ENCODE measurements at places on chromosomes 12 and 14.

DNA sequence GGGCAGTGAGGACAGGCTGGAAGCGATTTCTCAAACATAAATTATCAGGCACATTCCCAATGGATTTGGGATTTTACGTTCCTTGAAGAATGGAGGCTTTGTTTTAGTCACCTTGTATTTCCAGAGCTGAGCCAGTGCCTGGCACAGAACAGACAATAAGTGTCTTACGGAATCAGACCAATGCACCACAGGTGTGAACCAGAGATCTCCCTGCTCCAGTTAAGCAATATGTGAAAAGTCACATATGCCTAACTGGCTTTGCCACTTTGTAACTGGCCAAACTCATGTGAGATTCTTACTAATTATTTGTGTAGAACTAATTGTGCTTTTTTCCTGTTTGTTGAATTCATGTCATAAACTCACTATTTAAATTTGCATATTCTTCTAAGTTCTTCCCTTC is 130.4 kb downstream of the KCNH5 start:
- DNase-seq, result no peak

GRCh38 chr12:78385541-78385940 is 479.0 kb upstream of the SYT1 start:
- no peak for DNase-seq

DNA sequence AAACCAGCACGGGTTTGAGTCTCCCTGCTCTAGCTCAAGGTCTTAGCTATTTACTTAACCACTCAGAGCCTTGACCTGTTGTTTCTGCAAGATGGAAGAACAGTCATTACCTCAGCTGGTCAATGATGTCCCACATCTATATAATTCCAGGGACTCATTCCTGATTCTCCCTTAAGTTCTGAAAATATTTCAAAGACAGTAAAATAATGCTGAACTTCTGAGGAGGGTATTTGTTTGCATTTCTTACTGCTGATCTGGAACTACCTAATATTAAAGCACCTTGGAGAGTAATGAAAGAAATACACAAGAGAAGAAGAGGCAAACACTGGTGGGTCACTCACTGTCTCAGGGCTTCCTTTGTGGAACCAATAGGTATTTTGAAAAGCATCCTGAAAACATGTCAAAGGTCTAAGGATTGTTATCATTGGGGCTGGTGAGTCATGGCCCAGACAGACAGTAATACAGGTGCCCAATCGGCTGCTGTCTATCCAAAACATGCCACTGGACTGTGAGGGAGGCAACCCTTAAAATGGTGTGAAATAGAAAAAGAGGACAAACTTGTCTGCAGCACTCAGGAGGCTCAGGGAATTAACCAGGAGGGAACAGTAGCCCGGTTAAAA is 88.7 kb upstream of the EGLN3 start:
- no peak for DNase-seq

- no peak for DNase-seq
Measured at GRCh38 chr12:21677622-21678277, 20.1 kb upstream of the LDHB start.

DNA sequence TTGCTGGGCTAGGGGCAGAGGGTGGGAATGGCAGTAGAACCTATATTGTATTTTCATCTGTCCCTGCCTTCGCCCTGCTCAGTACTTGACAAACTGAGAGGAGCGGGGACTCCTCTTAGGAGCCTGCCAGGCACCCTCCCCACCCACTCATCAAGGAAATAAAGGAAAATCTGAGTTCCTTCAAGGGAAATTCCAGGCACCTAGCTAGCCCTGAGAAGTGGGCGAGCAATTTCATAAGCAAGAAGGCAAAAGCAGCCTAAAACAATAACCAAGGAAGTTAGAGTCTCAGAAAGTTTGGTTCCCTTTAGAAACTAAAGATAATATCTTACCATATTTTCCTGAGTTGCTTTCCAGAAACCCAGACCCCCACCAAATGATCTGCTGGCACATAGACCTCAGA is 10.6 kb upstream of the PLEKHD1 start:
- DNase-seq, result no peak

- DNase-seq, result no peak
Measured at GRCh38 chr12:1272142-1272541, 281.1 kb downstream of the ERC1 start.

DNA sequence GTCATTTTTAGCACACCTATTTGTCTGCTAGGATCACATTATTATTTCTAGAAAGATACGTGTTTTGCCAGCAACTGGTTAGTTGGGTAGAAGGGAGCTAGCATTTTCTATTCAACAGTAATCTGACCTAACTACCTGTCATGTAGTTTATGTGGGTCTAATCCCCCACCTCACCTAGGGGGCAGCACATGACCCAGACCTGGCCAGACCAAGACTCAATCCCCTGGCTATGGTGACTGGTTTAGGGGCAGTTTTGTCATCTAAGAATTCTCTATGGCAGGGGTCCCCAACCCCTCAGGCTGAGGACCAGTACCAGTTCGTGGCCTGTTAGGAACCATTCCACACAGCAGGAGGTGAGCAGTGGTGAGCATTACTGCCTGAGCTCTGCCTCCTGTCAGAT is 29.5 kb upstream of the EVL start:
- no peak for DNase-seq

DNA sequence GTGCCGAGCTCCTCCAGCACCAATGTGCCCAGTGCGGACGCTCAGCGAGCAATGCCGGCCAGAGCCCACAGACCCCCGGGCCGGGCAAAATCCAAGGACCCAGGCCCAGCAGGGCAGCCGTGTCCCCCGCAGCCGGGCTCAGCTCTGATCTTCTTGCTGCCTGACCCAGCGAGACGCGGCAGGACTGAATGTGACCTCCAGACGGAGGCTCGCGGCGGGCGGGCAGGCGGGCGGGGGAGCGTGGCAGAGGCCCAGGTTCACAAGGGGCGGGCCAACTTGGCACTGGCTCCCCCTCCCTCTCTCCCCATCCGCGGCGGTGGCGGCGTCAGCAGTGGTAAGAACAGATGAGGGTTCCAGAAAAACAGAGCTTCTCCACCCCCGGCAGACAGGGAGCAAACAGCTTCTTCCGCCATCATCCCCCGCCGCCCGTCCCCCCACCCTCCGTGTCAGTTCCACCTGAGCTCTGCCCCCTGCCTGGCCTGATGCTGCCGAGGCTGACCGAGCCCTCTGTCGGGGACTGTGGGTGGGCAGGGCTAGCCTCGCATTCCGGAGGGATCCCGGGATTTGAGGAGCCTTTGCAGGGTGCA is 94.3 kb downstream of the RFLNA start:
- no peak for DNase-seq
